ENCODE measurements at places on chromosomes 1 and 21. TPM values are rescaled to one million over a fixed set of nuclear protein-coding genes. Genes with fewer than 3 reads are reported as not detected.

- no peak overlapping the region for H3K27ac ChIP-seq
- no peaks in the 10 kb centered on the region for H3K36me3 ChIP-seq
- no peaks in the 10 kb centered on the region for H3K4me1 ChIP-seq
- no peaks in the 10 kb centered on the region for H3K27me3 ChIP-seq
- no peak overlapping the region for H3K4me3 ChIP-seq
- no peak for DNase-seq
These were observed 372.2 kb downstream of the DISC1 start for GRCh38 chr1:231998791-231999190.

DNA sequence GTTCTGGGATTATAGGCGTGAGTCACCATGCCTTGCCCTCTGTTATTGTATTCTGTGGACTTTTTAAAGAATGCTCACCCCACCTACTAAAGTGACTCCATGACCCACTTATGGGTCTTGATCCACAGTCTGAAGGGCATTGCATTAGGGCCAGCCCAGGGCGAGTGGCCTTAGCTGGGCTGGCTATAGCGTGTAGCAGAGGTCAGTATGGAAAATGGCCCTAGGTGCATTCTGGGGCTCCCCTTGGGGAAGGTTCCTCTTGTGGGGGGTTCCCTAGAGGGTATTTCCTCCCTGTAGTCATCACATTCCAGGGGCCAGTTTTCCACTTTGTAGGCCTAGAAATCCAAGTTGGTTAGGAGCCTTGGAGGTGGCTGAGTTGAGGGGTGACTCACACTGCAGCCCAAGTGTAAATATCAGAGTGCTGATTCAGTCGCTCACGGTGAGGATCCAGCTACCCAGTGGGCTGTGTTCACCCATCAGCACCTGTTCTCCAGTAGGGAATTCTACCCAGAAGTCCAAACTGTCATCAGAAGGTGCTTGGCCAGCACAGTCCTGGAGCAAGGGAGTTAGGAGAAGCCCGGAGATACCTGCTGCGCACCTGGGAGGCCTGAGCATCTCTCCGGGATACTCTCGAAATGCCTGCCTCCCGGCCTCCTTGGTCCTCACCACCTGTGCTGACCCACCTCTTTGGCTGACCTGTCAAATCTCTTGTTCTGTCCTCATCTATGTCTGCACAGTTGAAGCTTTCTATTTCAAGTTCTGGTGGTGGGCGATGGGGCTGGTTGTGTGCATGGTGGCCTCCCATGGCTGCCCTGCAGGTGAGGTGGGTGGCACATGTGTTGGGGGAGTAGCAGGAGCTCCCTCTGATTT is 52.2 kb downstream of the NENF start:
- H3K4me1 ChIP-seq, result no peaks in the 10 kb centered on the region
- DNase-seq, result no peak
- H3K27ac ChIP-seq, result no peak overlapping the region
- H3K36me3 ChIP-seq, result no peaks in the 10 kb centered on the region

GRCh38 chr1:228794810-228795209 is 59.5 kb downstream of the RHOU start:
- no peak overlapping the region for H3K27ac ChIP-seq
- H3K36me3 ChIP-seq, result no peaks in the 10 kb centered on the region
- H3K4me3 ChIP-seq, result no peak overlapping the region
- H3K27me3 ChIP-seq, result peaks cover 2% of the 10 kb centered on the region
- H3K4me1 ChIP-seq, result peaks cover 7% of the 10 kb centered on the region
- DNase-seq, result peak; percentile 40

TOE1 gene
- 22.3 TPM for total RNA-seq

PPIAL4G gene
- not detected for total RNA-seq

BRDT gene
- not detected for total RNA-seq

All from GM12878 (cell line).